ENCODE measurements at places on chromosomes 1 and 21.

- no peak for DNase-seq
These were observed 431 bp downstream of the MAP1LC3C start for GRCh38 chr1:241998412-241998921.

- DNase-seq, result no peak
These were observed 7.5 kb downstream of the TMEM9 start for GRCh38 chr1:201146626-201147390.

- no peak for DNase-seq
These were observed 68.2 kb downstream of the FOXD2 start for GRCh38 chr1:47506053-47506452.

DNA sequence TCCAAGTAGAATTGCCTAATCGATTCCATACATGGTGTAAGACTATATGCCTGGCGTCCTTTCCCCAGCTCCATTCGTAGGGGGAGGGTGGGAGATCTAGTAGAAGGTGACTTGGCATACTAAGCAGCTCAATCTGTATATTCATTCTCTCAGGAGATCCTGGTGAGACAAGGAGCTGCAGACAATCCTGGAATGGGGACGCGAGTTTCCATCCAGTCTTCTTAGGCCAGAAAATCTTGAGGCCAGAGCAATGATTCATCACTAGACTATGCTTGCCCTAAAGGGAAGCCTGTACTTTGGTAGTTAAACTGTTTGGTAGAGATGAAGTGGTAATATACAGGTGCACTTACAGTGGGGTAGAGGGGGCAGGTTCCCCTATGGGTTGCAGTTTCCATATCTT lies 468.7 kb downstream of the ADGRL2 start:
- DNase-seq, result no peak

DNA sequence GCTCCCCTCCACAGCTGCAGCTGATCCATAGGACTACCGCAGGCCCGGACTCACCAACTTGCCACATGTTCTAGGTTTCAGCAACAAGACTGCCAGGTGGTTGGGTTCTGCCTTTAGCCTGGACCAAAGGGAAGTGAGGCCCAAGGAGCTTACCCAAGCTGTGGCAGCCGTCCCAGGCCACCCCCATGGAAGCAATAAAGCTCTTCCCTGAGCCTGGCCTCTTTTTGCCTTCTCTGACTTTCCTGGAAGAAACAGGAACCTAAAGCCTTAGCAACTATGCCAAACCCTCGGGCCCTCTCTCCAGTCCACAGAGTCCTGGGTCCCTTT lies 2.7 kb upstream of the ARTN start:
- DNase-seq, result no peak

DNA sequence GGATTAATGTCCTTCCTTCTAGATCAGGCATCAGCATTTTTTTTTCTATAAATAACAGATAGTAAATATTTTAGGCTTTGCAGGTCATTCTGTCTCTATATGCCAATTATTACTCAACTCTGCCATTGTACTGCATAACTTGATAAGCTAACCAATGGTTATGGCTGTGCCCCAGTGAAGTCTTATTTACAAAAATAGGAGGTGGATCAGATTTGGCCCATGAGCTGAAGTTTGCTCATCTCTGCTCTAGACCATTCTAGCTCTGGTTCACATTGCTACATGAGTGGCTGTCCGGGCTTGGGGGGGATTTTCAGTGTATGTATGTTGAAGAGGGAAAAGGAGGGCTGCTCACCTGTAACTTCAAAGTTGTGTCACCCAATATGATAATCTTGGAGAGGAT lies 10.1 kb downstream of the RAB7B start:
- DNase-seq, result no peak

- DNase-seq, result no peak
These were observed 16.6 kb upstream of the DISP3 start for GRCh38 chr1:11462224-11462923.

DNA sequence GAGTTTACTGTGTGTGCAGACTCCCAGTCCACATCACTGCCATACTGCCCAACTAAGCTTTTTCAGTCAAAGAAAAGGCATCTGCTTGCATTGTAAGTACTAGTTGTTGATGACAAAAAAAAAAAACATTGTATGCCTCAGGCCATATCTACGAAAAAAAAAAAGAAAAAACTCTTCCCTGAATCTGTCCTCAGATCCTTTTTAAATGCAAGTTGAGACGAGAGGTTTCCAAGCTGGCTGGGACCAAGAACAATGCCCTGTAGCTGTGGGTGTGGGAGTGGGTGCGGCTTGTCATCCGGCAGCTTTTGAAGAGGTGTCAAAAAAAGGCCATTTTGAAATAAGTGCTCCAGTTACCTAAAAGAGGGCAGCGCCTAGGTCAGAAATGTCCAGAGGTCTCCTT lies 29.2 kb upstream of the HHAT start:
- DNase-seq, result no peak

DNA sequence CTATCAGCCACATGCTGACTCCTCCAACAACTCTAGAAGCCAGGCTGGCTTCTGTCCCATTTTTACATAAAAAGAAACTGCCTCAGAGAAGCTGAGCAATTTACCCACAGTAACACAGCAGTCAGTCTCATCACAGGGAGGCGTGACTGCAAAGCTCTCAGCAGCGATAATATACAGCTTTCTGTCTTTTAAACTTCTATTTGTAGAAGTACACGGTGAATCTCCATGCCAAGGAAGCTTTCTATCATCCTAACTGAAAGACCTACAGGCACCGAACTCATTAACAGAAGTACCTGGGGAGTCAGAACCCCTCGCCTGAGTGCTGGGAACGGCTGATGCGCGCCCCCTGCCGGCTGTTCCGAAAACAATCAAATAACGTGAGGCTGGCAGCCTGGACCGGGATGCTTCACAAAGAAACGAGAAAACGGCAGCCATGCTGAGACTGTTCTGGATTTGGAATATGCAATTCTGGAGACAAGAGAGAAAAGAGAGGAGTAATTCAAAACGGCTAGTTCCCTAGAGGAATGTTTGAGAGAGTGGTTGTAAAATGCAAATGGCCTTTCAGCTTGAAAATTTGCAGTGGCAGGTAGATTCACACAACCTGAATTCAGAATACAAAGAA lies 43.5 kb upstream of the RAB4A start:
- DNase-seq, result peak; percentile 38

GRCh38 chr1:223183268-223183862 lies 40.3 kb upstream of the TLR5 start:
- DNase-seq, result no peak

DNA sequence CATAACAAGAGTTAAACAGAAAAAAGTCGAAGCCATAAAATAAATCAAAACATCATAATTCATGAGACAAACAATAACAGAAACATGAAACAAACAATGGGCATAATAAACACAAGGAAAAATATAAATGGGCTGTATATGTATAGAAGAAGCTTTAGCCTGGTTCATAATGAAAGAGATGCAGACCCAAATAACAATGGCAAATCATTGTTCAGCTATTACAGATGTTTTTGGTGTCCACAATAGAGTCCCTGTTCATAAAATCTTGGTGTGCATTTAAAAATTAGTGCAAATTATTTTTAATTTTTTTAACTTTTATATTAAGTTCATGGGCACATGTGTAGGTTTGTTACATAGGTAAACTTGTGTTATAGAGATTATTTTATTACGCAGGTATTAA lies 1185.9 kb upstream of the B3GALT2 start:
- no peak for DNase-seq

DNA sequence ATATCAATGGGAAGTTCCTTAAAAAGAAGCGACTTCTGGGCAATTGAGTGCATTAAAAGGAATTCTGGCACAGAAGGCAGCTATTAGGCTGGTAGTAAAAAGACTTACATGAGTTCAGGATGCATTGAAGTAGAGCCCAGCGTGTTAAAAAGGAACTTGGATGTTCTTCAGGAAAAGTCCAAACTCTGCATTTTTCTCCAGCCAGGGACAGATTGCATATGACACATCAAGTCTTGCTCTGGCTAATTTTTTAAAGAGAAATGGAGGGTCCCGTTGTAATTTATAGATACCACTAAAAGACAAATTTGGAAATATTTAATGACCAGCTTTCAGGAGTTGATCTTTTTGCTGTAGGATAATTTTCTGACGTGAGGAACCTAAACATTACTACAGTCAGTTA lies 1.2 kb downstream of the TPRG1L start:
- no peak for DNase-seq

DNA sequence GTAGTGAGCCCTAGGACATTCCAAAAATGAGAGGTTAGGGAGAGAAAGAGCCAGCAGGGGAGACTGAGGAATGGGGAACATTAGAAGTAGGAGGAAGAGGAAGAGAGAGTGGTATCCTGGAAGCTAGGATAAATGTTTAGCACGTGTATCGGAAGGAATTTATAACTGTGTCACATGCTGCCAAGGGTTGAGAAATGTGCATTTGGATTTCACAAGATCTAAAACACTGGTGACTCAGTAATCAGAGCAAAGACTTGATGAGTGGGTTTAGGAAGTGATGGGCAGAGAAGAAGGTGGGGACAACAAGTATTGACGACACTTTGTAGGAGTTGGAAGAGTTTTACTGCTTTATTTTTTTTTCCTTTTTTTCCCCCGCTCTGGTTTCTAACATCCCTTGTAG lies 193.9 kb downstream of the FMN2 start:
- no peak for DNase-seq

DNA sequence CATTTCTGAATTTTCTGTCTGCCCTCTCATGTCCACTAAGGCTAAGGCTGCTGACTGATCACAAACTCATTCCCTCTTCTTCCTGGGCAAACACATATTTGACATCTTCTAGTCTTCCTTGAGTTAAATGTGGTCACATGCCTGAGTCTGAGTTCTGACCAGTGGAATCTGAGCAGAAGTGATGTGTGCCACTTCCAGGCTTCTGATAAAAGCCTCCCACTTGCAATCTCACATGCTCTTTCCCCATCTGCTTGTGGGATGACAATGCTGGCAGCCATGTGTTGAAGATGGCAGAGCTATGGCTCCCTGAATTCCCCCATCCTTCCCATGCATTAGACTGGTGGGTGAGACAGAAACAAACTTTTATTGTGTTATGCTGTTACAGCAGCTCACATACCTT lies 149.9 kb upstream of the ZNF648 start:
- DNase-seq, result no peak

GRCh38 chr21:29372063-29372802 lies 73.5 kb downstream of the BACH1 start:
- DNase-seq, result no peak

DNA sequence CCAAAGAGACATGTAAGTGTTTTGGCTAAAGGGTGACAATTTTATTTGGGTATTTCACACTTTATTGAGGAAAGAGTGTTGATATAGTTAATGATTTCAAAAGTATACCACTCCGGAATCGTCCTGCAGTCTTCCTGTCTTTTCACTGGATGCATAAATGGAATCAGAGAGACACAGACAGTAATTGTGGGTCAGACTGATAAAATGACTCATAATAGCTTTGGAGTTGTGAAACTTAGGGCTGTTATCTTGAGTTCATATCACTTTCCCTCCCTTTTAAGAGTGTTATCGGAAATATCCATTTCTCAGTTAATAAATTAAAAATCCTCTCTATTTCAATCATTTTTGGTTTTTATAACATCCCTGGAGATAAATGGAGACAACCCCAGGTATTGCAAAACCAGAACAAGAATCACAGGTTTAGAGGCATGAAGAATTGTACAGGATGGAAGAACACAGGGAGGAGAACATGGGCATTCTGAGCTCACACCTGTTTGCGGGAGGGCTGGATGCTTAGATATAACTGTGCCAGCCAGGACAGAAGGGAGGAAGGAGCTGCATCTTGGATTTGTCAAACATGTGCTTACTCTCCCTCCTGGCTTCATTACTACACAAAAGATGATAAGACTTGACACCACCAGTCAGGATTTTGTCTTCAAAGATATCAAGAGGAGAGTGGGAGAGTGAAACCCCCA lies 185.4 kb downstream of the LMO4 start:
- DNase-seq, result no peak

- DNase-seq, result no peak
These were observed 119.6 kb downstream of the ACTL8 start for GRCh38 chr1:17874710-17875109.

DNA sequence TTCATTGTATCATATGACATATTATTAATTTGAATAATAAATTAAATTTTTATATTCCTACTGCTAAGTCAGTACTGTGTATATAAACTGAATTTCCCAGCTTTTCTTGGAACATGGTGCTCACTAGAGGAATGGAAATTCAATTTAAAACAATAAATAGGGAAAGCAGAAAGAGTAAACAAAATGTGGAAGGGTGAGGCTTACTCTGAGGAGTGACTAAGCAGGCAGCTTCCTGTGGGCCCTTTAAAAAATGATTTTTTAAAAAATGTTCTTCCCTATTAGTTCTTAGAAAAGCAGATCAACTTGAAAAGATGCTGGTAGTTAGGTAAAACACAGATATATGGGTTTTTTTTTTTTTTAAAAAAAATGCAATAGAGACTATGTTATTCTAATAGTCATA lies 49.5 kb upstream of the S1PR1 start:
- DNase-seq, result no peak

DNA sequence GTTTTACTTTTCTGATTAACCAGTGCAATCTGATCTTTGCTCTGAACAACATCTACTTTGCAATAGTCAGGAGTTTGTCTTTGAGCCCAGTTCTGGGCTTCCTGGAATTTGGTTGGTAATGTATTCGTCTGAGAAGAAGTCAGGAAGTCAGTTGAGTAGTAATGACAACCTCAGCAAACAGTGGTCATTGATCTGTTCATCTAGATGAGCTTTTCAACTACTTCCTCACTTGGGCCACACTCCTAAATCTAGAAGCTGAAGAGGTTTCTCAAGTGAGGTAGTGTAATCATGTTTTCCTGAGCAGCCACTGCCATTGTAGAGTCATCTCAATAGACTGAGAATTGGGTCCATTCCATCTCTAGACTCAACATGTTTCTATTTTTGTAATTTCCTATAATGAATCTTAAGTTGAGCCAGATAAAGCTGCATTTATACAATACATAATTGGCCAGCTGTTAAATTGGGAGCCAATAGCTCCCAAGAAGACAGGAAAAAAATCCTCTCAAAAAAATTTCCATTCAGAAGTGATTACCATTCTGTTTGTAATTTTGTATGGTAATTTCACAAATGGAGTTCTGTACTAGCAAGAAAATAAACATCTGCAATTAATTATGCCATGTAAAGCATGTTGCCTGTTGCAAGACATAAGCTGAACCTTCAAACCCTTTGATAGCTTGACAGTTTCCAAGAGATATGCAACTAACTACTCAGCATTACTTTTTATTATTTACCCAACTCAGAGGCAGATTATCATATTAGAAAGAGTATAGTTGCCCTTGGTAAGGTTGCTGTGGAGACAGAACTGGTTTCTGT lies 49.6 kb downstream of the WDR64 start:
- DNase-seq, result no peak

GRCh38 chr1:33814166-33814565 lies 49.7 kb upstream of the HMGB4 start:
- DNase-seq, result no peak

- no peak for DNase-seq
These were observed 220.3 kb downstream of the PLPP3 start for GRCh38 chr1:56359056-56359455.

GRCh38 chr1:201793306-201793925 lies 35.5 kb upstream of the IPO9 start:
- DNase-seq, result no peak

GRCh38 chr1:216045400-216045799 lies 377.8 kb downstream of the USH2A start:
- DNase-seq, result no peak
